Muscle of arm (tissue), 14 donors: ENCODE measurements at places on chromosomes 2 and 18.

GRCh38 chr2:12890481-12890991 is 173.8 kb downstream of the TRIB2 start:
- DNase-seq, result no peak

- DNase-seq, result peak; percentile 65
Observed at GRCh38 chr18:31101183-31102024, 817 bp downstream of the DSC2 start.

DNA sequence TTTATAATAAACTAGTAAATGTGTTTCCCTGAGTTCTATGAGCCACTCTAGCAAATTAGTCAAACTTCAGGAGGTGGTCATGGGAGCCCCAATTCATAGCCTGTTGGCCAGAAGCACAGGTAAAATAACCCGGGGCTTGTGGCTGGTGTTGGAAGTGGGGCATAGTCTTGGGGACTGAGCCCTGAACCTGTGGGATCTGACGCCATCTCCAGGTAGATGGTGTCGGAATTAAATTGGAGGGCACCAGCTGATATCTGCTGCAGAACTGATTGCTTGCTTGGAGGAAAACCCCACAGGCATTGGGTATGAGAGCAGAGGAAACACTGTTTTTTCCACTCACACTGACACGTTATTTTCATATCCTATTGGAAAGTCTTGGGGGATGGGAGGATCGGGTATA is 14.1 kb downstream of the NMS start:
- DNase-seq, result no peak

DNA sequence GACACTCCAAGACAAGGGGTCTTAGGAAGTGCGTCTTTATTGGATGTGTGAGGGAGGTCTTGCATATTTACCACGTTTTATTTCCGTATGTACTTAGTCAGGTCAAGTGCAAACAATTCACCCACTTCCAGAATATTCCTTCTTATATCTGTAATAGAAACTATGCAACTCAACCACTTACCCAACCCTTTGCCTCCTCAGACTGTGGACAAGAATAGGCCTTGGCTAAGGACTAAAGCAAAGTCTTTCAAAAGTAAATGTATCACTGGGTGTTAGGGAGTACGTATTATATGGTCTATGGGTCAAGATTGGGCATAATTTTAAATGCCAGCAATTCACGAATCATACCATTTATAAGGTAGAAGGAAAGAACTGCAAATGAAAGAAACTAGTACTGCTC is 484.8 kb downstream of the MBD2 start:
- DNase-seq, result no peak

- DNase-seq, result no peak
Observed at GRCh38 chr2:208827549-208828221, 421.1 kb downstream of the PTH2R start.
